HFFc6 (cell line): ENCODE measurements at places on chromosomes 12 and 14. TPM values are rescaled to one million over a fixed set of nuclear protein-coding genes. Genes with fewer than 3 reads are reported as not detected.

DNA sequence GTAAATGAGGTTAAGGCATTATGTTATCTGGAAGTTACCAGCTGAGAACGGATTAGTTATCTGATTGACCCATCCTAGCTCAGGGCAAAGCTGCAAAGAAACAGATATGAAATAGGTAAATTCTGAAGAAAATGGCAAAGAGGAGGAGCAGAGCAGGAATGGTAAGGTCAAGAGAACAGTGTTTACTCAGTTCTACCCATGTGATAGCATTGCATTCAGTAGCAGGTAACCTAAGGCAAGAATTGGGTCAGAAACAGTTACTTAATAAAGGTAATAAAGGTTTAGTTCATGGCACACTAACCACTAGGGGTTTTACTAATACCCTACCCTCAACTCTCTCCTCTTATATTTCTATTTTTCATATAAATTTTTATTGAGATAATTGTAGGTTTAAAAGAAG, 224.8 kb downstream of the ASCL1 start:
- DNase-seq = no peak

- DNase-seq = no peak
Measured at GRCh38 chr14:61950340-61950739, 188.1 kb downstream of the SNAPC1 start.

GRCh38 chr12:91356405-91356804, 173.8 kb upstream of the DCN start:
- no peak for DNase-seq

DNA sequence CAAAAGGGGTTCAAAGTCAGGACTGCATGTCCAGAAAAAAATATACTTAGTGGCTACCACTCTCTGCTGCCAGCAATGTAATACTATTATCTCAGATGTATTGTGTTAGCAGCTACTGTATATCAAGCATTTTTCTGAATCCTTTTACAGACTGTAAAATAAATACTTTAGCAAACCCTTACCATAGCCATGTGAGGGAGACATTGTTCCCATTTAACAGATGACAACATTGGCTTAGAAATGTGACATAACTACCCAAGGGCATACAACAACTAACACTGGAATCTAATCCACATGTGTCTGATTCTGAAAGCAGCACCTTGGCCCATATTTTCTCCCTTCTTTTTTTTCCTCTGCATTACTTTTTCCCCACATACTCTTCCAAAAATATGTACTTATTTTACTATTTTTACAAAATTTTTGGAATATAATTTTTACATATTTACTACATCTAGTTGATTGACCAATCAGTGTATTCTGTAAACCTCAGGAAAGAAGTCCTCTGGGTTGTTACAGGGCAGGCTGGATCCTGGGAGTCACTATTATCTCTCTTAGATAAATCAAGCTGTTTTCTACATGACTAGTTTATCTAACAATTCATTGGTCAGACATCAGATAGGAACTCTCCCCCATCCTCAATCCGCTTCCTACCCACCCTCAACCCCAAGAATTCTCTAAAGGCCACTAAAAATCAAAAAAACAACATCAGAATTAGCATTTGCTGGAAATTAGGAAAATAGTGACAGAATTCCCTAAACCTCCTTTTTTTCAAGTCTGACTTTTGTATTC, 154.1 kb downstream of the BTG1 start:
- DNase-seq = no peak

DNA sequence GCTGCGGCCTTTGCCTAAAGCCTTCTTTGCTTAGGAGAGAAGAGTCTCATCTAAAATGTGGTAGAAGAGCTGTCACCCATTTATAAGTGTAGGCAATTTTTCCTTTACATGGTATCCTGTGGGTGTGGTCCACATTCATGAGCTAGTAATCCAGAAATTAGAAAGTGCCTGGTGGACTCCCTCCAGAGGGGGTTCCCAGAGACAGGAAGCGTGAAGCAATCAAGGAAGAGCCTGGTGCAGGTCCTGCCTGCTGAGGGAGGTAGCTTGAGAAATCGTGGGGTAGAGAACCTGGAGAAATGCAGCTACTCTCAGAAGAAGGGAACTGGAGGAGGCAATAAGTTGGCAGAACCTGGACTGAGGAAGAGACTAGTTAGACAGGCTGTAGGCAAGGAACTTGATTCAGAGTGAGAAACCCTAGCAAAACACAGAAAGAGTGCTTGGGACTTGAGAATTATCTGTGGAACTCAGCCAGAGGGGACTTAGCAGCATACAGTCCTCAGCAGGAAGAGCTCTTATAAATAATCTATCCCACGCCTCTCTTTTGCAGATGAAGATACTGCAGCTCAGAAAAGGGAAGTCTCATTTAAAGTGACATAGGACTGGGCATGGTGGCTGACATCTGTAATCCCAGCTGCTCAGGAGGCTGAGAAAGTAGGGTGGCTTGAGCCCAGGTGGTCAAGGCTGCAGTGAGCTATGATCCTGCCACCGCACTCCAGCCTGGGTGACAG, 182.4 kb upstream of the CCND2 start:
- no peak for DNase-seq

DNA sequence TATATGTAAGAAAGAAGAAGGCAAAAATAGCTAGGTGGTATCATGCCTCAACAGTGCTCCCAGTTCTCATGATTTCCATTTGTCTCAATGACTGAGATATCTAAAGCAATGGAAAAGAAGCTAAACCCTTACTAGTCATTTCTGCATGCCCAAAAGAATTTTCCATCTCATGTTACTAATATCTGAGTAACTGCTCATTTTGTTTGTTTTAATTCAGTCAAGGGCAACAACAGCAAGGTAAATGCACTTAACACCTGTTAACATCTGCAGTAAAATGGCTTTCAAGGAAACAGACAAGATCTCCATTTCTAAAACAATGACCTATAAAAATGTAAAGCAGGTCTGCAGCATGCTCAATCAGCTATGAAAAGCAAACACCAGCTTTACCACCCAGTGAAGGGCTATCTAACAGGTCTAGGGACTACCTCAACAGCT, 19.4 kb upstream of the SELPLG start:
- no peak for DNase-seq

- DNase-seq = no peak
Measured at GRCh38 chr12:41701943-41702601, 442.6 kb downstream of the GXYLT1 start.

Gene CAMKK2
- 30.0 to 35.3 TPM (median 31.8 TPM) in 3 replicates for total RNA-seq
